ENCODE measurements at places on chromosomes 16 and 17.

DNA sequence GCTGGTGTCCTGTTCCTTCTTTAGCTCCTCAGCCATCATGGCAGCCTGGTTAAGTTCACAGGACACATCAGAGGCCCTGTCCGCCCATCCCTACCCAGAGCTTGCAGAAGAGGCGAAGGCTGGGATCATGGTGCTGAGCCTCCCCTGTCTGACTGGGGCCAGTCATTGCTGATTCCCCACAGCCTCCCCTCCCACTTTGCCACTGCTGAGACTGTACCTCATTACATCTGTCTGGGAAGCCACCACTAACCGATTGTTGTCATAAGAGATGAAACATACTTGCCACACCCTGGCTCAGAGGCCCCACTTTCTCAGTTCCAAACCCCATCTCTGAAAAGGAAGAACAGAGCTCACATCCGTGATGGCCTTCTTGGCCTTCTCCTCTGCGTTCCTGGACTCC, 66.2 kb downstream of the MYH13 start:
- DNase-seq: no peak

DNA sequence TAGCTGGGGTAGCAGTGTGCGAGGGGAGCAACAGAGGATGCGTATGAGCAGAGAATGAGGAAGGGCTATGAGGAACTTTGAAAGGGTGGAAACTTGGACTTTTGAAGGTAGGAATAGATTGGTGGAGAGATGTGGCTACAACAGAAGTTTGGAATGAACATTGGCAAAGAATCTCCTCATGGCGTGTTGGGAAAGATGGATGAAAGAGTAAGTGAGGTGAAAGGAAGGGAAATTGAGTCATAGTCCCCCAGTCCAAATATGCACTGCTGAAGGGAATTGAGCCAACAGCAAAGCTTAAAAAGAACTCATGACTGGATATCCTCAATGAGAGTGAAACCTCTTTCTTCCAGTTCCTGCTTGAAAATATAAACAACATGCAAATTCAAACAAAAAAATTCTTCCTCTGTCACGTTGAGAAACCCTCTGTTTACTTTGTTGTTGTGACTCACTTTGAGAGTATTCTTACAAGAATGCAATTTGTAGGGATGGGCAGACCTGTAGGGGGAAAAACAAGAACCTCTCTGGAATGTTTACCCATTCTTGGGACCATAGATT, 313.2 kb upstream of the KCNJ16 start:
- DNase-seq: no peak

- no peak for DNase-seq
Measured at GRCh38 chr16:84367297-84367680, 1.0 kb upstream of the ATP2C2 start.

DNA sequence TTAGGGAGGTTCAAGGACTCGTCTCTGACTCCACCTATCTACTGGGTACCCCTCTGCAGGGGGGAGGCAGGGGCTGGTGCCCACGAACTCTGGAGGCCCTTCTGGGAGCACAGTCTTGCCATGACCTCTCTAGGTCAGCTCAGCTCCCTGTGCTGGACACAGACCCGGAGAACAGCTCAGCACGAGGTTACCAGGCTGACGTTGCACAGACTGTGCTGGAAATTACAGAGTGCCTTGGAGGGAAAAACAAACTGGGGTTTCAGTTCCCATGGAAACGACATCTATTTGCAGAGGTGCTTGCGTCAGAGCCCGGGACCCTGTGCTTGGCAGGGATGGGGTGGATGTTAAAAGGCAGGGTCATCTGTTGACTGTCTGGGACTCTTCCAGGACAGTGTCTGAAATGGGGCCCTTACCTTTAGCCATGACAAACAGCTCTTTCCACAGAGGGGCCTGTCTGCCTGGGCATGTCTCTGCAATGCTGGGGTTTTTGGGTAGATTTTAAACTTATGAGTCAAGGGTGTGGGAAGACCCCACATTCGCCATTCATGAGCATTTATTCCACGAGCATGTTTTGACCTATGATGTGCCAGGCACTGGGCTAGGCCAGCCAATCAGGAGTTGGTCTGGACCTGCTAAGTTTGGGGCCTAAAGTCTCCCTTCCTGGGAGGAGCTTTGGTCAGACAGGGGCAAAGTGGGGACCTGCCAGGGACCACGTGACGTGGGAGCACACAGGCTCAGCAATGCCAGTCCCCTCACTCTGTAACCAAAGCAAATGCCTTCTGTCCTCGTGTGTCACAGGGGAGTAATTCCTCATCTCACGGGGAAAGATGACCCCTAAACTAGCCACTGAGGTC, 22.5 kb downstream of the CCR7 start:
- no peak for DNase-seq

GRCh38 chr17:4026255-4026654, 62.0 kb upstream of the ATP2A3 start:
- no peak for DNase-seq

DNA sequence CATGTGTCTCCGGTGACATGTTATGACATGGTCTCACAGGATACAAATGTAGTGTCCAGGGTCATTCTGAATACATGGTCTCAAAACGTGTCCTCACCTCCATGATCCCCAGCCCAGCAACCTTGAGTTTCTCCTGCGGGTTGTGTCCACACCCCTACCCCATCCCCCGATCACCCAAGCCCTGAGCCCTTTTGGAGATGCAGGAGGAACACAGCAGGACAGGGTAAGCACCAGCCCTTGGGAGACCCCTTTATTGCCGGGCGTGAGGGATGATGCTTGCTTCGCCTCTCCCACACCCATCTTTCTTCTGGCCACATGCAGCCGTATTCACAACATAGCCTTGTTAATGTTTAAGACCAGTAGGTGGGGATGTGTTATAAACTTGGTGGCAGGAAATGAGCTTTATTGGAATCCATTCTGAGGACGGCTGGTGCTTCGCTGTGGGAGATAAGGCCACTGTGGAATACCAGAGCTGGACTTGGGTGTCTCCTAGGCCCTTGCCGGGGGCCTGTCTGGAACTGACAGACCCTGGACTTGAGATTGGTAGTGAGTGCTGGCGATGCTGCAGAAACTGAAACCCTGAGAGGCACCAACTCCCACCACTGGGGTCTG, 5.5 kb downstream of the TMEM132E start:
- DNase-seq: no peak

DNA sequence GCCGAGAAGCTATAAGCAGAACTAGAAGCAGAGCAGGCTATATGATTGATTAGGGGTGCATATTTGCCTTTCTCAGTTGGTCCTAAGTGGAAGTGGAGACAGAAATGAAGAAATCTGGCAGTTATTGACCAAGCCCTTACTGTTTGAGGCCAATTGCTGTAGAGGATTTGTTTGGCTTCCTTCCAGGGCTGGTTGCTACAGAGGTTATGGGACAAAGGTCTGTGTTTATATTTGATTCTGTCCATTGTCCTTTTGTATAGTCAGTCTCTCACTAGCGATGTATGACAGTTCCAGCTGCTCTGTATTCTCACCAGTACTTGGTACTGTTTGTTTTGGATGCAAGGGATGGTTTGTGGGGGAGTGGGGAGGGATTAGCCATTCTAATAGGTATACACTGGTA, 7.3 kb upstream of the ALOX15 start:
- DNase-seq: no peak

DNA sequence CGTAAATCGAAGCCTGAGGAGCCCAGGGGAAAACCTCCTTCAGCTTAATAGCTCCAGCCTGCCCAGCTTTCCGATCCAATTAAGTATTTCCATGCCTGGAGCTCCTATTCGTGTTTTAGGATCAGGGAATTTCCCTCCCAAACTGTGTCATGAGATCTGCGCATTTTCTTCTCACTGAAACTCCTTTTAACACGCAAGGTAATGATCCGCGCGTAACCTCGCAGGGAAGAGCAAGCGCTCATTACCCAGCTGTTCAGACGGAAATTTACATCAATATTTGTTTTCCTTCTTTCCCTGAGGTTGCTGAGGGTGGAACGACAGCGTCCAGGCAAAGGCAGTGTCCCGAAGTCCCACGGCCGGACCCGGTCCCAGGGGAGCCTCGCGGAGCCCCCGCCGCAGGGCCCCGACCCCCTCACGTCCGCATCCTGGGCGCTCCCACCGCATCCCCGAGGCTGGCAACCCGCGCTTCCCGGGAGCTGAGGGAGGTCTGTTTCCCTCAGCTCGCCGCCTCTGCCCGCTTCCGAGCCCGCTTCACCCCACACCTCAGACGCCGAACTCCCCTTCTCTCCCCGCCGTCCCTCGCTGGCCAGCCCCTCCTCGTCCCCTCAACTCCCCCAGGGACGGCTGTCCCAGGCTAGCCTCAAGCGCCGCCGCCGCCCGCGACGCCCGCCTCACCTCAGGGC, 415 bp downstream of the ABCA5 start:
- no peak for DNase-seq

DNA sequence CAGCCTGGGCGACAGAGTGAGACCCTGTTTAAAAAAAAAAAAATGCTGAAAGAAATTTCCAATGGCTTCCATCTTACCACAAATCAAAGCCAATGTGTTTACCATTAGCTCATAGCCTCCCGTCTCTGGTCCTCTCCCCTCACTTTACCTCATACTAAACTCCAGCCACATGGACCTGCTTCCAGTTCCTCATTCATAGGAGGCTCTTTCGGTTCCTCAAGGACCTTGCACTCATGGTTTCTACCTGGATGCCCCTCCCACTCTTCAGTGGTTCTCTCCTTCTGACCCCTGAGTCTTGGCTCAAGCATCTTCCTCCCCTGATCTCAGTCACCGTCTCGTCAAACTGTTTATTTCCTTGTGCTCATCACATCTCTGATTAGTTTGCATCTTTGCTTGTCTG, 3.8 kb upstream of the DEF8 start:
- DNase-seq: no peak

- DNase-seq: no peak
Measured at GRCh38 chr16:28984619-28985135, at the start of gene LAT. LAT (plus strand) TSS chr16:28985052; CDS start chr16:28985418, 366 bp downstream.

GRCh38 chr16:63239065-63239570, 1202.9 kb upstream of the CDH8 start:
- DNase-seq: no peak

GRCh38 chr16:17448640-17449638, 21.8 kb downstream of the XYLT1 start:
- no peak for DNase-seq

DNA sequence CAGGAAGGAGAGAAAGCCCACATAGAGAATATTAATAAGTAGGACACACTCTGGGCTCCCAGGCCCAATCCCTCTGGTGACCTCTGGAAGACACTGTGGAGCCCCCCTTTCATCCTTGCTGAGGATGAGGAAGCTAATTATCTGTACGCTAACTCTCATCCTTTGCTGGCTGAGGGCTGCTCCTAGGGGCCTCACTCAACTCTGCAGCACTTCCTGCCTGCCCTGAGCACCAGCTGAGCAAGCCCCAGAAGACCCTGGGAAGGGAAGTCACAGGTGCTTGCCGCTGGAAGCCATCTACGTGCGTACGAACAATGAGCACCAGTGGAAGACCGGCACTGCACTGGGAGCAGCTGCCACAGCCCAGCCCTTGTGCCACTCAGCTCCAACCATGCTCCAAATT, 145.8 kb upstream of the CDH5 start:
- no peak for DNase-seq

GRCh38 chr17:205148-205669, 23.8 kb upstream of the DOC2B start:
- DNase-seq: no peak

DNA sequence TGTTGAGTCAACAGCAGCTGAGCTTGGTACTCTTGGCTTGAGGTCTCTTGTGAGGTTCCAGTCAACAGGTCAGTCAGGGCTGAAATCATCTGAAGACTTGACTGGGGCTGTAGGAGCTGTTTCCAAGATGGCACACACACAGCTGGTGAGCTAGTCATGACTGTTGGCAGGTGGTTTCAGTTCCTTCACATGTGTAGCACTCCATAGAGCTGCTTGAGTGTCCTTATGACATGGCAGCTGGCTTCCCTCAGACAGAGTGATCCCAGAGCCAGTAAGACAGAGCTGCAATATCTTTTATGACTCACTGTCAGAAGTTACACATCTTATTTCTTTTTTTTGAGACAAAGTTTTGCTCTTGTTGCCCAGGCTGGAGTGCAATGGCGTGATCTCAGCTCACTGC, 19.5 kb upstream of the GAS7 start:
- no peak for DNase-seq

- DNase-seq: no peak
Measured at GRCh38 chr17:55794725-55795482, 44.1 kb downstream of the PCTP start.

DNA sequence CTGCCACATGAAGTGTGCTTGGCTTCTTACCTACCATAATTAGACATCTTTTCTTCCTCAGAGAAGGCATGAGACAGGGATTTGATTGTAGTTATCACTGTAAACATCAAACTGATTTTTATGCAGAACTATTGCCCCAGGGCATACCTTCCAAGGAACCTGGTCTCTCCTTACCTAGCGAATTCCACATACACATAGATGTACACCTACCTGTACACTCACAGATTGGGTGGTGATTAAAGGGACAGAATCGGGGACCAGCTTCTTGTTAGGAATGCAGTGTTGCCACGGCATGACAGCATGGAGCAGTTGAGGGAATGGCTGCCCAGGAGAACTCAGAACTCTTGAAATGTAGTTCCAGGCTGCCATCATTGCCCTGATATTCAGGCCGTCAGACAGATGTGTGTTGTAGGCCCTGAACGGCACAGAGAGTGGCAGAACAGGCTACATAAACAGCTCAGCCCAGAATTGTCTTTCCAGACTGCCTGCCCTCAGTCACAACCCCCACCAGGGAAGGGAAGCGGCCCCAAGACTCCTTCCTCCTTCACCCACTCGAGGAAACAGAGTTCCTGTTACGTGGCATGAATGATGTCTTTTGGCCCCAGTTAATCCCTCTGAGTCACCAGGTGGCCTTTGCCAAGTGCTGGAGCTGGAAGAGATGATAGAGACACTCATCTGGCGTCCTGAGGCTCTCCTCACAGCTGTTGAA, 17.8 kb upstream of the NAGLU start:
- no peak for DNase-seq

- no peak for DNase-seq
Measured at GRCh38 chr17:67500261-67500660, 123.2 kb downstream of the PITPNC1 start.

DNA sequence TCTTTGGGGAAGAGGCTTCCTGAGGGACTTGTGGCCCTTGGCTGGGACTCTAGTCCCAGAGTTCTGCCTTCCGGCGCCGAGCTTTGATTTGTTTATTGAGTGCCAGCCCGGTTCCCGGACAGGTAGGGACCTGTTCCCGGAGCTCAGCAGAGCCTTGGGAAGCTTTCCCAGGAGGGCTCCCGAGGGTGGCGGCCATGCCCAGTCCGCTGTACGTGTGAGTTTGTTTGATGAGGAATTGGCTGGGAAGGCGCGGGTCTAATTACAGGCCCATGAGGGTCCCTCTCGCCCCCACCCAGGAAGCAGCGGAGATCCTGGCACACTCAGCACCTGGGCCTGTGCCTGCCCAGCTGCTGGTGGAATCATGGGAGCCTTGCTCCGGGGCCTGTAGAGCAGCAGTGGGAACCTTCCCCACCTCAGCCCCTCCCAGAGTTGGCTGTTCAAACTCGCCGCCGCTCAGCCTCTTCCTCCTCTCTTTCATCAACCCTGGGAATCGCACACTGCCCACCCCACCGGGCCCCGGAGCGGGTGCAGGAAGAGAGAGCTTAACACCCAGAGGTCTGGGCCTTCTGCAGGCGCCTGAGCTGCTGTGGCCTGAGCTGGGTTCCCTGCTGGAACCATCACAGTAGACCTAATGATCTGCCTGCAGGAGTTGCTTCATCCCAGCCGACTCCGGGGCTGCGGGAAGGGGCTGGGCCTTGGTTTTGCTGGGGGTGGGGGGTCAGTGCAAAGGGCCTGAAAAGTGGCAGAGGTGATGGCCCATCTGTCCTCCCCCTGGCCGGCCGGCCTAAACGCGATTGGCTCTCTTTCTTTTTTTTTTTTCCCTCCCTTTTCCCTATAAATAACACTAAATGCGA, 313.7 kb downstream of the SEC14L1 start:
- no peak for DNase-seq
